ENCODE measurements at places on chromosomes 3 and 15. TPM values are rescaled to one million over a fixed set of nuclear protein-coding genes. Genes with fewer than 3 reads are reported as not detected.

The SLC6A20 gene
- total RNA-seq: not detected

DNA sequence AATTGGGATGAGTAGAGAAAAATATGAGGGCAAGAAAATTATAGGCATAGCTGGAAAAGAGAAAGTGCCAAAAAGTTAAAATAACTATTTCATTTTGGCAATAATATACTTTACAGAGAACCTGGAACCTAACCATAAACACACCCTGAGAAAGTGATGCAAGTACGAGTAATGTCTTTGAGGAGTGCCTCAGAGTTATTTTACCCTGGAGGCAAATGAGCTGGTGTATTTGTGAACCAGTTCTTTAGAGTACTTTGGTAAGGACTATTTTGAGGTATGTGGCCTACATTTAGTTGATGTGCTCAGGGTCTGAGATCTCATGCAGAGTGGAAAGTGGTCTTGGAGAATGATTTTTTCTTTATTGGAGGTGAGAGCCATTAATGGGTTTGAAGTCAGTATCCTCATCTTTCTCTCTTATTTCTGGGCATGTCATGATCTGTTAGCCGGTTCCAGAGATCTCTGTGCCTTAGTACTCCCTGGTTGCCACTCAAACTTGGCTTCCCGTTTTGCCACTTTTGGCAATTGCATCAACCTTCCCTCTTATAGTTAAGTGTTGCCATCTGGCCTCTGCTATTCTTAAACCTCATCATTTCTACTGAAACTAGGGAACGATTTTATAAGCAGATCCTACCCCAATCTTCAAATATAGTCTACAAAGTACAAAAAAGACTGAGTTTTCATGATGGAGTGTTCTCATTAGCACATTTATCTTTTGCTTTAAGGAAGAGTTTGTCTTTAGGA is 145.7 kb downstream of the EPHA6 start:
- DNase-seq: no peak

DNA sequence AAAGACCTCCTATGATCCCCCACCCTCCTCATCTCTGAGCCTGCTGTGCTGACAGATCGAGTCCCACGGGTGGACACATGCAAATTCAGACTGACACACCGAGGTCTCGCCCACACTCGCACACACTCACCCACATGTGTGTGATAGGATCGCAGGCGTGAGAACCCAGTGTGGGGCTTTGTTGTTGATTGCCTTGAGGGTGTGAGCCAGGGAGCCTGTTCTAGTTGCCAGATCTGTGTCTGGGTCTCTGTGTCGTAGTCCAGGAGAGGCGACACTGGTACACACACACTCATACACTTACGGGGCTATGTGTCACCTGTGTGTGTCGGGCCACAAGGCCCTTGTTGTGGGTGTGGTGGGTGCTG is 2.0 kb downstream of the EPHB3 start:
- DNase-seq: no peak

DNA sequence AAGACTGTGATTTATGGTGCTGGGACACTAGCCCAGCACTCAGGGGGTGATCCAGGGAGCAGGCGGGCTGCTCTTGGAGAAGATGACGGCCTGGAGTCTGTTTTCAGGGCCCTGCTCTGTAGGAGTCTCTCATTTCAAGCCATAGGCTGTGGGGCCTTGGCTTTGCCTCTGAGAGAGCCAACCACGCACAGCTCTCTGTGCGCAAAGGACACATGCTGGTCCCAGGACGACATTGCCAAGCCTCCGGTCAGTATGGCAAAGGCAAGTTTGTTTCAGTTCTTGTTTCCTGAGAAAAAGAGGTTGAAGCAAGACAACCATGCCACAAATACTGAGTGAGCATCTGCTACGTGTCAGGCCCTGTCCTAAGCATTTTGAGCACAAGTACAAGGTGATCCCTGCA is 197.1 kb downstream of the EPHB1 start:
- DNase-seq: no peak

DNA sequence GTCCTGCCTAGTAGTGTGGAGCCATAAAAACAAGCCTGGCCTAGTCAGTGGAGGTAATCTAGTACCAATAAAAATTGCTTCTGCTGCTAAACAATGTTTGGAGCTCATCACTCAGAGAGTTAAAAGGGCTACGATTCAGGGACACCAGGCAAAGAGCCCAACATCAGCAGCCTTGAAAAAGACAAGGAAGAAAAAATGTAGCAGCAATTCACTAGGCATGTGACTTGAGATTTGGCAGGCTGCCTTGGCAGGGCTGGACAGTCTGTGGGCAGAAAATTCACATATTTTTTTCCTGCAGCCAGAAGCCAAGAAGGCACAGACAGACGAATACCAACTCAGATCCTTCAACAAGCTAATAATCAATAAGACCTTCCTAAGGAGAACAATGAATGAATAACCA is 47.2 kb downstream of the IGSF11 start:
- no peak for DNase-seq

DNA sequence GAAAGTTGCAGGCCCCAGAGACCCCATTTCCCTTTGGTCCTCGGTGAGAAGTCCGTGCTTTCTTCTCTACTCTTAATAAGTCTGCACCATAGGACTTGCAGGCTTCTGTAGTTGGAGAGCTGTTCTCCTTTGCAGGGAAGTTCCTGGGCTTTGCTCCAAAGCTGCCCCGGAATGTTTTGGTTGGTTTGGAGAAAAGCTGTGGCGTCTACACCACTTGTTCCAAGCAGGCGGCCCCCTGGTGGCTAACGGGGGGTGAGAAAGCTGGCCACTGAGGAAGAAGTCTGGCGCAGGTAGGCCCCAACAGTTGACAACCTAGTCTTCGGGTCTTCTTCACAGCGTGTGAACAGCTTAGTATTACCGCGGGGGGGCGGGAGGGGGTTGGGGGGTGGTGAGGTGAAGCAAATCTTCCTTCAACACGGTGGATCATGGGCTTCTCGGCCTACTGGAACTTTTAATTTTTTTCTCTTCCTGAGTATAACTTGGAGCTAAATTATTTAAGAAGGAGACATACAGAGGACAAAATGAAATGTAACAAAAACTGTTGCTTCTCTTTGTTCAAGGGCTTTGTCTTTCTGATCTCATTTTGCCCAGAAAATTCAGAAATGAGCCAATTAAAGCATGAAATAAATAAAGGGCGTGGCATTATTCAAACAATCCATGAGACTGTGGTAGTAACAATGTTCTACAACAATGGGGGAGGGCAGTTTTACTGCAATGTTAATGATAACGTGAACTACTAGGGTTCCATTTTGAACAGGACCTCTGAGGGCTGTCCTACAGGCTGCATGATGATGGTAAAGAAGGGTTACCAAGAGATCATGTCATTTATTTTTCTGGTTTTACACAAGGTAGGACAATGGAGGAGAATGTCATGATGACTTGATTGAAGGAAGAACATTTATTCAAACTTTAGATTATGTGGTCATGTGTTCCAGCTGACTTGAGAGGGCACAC is 2.2 kb upstream of the THRB start:
- DNase-seq: peak; percentile 2

GRCh38 chr3:155313300-155313699 is 19.8 kb upstream of the STRIT1 start:
- no peak for DNase-seq

GRCh38 chr3:11734-12133 is 184.8 kb upstream of the CHL1 start:
- no peak for DNase-seq

- no peak for DNase-seq
These were observed 54.7 kb downstream of the ETV5 start for GRCh38 chr3:186053954-186054791.

GRCh38 chr15:100597862-100598261 is 4.1 kb downstream of the LINS1 start:
- no peak for DNase-seq
